Activated CD4-positive, alpha-beta T cell treated with anti-CD3 and anti-CD28 coated beads, Interleukin-2, amount 10 ng/mL, durations not matched to agents 24 days and 14 days (primary cell): ENCODE measurements at places on chromosomes 11 and 22.

DNA sequence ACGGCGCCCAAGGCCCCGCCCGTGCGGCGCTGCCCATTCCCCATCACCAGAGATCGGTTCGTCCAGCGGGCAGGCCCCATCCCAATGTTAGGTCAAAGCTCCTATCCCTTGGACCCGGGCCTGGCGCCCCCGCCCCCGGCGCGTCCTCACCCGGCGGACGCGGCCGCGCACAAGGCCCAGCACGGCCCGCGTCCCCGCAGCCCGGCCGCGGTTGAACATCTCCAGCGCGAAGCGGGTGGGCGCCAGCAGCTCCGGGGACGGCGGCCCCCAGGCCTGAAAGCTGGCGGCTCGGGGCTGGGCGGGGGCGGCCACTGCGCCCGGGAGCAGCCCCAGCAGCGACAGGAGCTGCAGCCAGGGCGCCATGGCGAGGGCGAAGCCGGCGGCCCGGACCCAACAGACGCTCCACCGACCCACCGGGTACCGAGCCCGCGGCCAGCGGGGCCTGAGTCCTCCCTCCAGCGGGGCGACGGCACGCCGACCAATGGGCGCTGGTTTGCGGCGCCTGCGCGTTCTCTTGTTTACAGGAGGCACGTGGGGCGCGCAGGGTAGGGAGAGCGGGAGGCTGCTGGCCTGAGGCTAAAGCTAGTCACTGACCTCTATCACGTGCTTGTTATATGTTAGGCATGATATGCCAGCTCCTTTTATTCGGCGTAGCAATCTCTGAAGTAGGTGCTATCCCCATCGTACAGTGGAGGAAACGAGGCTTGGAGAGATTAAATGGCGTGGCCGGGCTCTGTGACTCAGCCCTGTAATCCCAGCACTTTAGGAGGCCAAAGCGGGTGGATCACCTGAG, at the start of gene CTSF:
TSS of gene CTSF (minus strand) at position 483 of the 793 bp plus-strand sequence. CDS start at position 363, 120 bp downstream.
- peaks cover 5% of the 10 kb centered on the region for H3K4me1 ChIP-seq
- DNase-seq: peak; percentile 92
- H3K4me3 ChIP-seq: peak within 1 kb of the TSS; percentile 78
- peaks cover 30% of the 10 kb centered on the region for H3K27me3 ChIP-seq
- H3K27ac ChIP-seq: no peak within 1 kb of the TSS

GRCh38 chr22:35684270-35684700, 33.4 kb upstream of the APOL5 start:
- H3K27ac ChIP-seq: no peak overlapping the region
- no peak for DNase-seq
- peaks cover 2% of the 10 kb centered on the region for H3K36me3 ChIP-seq
- H3K4me3 ChIP-seq: no peak overlapping the region

GRCh38 chr11:108632041-108632704, 32.7 kb upstream of the DDX10 start:
- DNase-seq: no peak
- no peaks in the 10 kb centered on the region for H3K36me3 ChIP-seq
- H3K27ac ChIP-seq: no peak overlapping the region
- H3K27me3 ChIP-seq: peaks cover 30% of the 10 kb centered on the region
- no peak overlapping the region for H3K4me3 ChIP-seq

DNA sequence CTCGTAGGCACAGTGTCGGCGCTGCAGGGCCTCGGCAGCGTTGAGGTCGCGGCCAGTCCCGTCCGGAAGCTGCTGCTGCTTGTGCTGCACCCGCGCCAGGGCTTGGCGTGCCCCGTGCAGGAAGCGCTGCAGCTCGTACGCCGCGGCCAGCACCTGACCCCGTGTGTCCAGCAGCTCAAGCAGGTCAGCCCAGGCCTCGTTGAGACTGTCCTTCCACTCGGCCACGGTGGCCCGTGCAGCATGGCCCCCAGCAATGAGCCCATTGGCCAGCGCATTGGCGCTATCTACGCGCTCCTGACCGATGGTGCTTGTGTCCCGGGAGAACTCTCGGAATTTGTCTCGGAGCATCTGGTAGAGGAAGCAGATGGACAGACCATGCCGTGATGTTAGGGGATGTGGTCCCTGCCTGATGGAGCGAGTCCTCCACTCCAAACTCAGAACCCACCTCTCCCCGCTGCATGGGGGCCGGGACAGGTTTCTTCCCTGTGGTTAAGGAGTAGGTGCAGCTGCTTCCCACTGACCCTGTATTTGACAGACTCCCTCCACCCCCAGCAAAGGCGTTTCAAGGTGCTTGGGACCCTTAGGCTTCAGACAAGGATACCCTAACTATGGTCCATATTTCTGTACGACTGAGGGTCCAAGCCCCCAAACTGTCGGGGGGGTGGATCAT, 13.8 kb upstream of the RBM4B start:
- no peak overlapping the region for H3K4me3 ChIP-seq
- no peak for DNase-seq
- H3K36me3 ChIP-seq: no peaks in the 10 kb centered on the region
- no peak overlapping the region for H3K27ac ChIP-seq

DNA sequence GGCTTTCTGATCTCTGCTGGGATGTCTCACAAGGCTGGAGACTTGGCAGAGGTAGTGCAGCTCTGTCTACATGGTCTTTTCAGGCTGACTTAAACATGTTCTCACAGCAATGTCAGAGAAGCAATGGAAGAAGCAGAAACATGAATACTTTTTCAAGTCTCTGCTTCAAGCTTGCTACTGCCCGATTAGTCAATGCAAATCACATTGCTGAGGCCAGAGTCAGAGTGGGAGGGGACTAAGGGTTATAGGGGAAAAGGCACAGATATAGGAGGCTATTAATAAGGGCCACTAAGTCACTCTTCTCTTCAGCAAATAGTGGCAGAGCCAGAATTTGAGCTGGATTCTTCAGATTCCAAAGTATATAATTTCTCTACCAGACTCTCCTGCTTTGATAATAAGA, 390.5 kb downstream of the TMEM135 start:
- H3K27me3 ChIP-seq: peaks cover 2% of the 10 kb centered on the region
- no peak overlapping the region for H3K27ac ChIP-seq
- no peak overlapping the region for H3K4me3 ChIP-seq

GRCh38 chr11:3215346-3216026, 3.1 kb downstream of the MRGPRG start:
- H3K27ac ChIP-seq: no peak overlapping the region
- DNase-seq: no peak
- peaks cover 12% of the 10 kb centered on the region for H3K27me3 ChIP-seq
- H3K4me3 ChIP-seq: no peak overlapping the region
- no peaks in the 10 kb centered on the region for H3K4me1 ChIP-seq

- H3K27ac ChIP-seq: peak overlapping the region; percentile 77
- no peak overlapping the region for H3K4me3 ChIP-seq
- H3K27me3 ChIP-seq: no peaks in the 10 kb centered on the region
- H3K36me3 ChIP-seq: no peaks in the 10 kb centered on the region
- H3K4me1 ChIP-seq: peaks cover 28% of the 10 kb centered on the region
These were observed 29.9 kb upstream of the MALAT1 start for GRCh38 chr11:65468874-65469333.

DNA sequence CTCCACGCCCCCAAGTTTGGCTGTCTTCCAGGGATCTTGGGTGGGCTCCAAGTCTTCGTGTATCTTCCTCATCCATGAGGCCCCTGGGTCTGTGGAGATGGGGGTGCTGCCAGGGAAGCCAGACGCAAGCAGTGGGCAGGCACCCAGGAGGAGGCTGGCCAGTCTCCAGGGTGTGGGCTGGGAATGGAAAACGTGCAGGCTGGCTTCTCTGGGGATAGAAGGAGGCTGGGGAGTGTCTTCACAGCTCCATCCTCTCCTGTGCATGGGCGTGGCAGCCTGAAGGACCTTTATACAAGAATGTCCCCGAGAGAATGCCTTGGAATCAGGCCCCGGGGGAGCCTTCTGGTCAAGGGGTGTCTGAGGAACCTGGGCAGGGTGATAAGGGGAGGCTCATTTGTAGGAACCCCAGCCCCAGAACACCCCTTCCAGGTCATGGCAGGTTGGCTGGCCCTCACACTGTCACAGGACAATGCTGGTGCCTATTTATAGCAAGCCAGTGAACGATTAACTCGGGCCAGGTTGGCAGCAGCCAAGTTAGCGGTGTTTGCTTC, 14.0 kb downstream of the SGSM1 start:
- no peaks in the 10 kb centered on the region for H3K4me1 ChIP-seq
- H3K36me3 ChIP-seq: no peaks in the 10 kb centered on the region
- no peak overlapping the region for H3K4me3 ChIP-seq
- H3K27ac ChIP-seq: no peak overlapping the region

DNA sequence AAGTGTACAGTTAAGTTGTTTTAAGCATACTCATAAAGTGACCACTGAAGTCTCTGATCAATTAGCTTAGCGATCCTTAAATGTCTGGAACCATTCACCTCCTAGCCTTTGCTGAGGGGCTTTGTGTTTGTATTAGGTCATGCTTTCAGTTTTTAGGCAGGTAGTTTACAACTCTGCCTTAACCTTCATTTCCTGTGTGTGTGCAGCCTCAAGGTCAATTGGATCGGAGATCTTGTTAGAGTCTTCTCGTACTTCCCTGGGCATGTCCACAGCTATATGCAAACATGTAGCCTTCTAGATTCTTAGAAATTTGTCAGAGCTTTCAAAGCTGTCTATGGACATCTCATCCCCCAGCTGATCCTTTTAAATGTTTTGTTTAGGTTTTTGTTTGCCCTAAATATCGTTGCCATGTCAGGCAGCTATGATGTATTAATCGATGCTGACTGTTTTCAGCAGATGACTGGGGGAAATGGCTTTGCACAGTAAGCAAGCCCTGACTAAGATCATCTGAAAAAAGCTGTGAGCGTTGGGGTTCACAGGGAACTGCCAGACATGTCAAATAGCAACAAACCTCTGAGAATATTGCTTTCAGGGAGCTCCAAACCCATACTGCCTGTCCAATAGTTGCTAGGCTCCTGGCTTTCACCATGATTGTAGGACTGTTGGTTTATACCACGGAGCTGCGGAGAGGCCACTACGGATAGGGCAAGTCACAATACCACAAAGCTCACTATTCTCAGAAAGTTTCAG, 45.6 kb downstream of the GLYAT start:
- H3K27ac ChIP-seq: peak overlapping the region; percentile 22
- H3K4me3 ChIP-seq: peak overlapping the region; percentile 6
- peak; percentile 65 for DNase-seq
- H3K27me3 ChIP-seq: peaks cover 4% of the 10 kb centered on the region

DNA sequence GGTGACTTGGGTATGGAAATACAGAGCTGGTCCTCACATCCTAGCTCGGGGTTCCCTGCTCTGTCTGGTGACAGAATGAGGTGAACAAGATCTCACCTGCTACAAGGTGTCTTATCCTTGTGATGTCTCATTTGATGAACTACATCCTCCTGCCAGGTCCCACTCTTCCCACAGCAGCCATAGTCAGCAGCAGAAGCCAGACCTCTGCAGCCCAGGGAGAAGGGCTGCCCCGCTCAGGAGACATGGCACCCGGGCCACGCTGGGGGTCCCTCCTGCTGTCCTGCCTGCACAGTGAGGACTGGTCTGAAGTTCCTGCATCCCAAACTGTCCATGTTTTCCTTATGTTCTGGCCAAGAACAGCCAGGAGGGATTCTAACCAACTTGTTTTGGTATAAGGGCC, 414.1 kb downstream of the CTTN start:
- H3K4me1 ChIP-seq: no peaks in the 10 kb centered on the region
- no peak for DNase-seq
- H3K4me3 ChIP-seq: no peak overlapping the region

GRCh38 chr11:69521457-69521856, 40.0 kb downstream of the LINC01488 start:
- peaks cover 1% of the 10 kb centered on the region for H3K27me3 ChIP-seq
- H3K36me3 ChIP-seq: no peaks in the 10 kb centered on the region
- DNase-seq: no peak
- no peak overlapping the region for H3K27ac ChIP-seq
- no peaks in the 10 kb centered on the region for H3K4me1 ChIP-seq

DNA sequence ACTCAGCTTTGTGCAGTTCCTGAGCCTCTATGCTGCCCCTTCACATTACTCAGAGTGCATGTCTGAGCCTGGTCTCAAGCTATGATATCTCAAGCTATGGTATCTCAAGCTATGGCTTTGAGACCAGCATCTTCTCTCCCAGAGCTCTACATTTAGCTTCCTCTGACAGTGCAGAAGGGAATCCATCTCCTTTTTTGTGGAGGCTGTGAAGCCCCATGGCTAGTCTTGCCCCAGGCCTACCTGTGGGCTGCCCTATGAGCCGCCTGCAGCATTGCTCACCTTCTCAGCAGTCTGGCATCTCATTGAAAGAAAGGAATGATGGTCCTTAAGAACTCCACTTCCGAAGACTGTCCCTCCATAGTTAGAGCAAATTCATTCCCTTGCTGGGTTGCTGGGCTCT, 12.6 kb downstream of the PGAP2 start:
- no peaks in the 10 kb centered on the region for H3K27me3 ChIP-seq
- H3K27ac ChIP-seq: no peak overlapping the region
- no peak for DNase-seq
- H3K4me1 ChIP-seq: peaks cover 18% of the 10 kb centered on the region
- H3K36me3 ChIP-seq: peaks cover 23% of the 10 kb centered on the region

DNA sequence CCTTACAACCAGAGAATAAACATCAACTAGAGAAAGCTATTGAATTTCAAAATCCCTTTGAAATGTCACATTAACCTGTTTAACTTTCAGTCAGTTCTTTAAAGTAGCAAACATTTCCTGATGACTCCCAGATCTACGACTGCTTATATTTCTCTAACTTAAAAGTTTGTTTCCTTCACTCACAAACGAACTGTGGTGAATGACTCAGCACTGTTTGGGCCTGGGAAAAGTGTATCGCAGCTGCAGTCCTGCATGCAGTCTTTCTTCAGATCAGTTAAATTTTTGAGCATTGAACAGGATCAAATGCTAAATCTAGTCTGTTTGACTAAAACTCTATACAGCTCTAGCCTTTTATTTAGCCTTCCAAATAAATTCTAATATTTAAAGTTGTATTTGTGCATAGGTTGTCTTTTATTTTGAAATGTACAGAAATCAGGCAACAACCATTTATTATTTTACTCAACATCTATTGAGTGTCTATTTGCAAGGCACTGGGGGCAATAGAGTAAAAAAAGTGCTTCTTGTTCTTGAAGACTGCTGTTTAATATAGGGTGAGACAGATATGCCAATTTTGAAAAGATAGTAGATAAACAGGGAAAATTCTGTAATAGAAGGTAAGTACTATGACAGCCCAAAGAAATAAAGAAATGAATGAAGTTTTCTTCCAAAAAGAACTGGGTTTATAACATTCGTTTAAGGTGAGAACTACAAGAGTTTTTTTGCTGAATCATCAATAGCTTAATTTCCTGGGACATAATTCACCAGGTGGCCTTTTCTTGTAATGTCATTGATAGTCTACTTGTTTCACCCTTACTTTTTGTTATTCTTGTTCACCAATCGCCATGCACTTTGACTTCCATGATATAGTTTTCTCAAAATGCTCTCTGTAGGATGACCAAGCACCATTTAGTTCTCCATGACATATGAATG, 235.4 kb downstream of the METTL15 start:
- H3K4me3 ChIP-seq: no peak overlapping the region
- no peaks in the 10 kb centered on the region for H3K4me1 ChIP-seq
- DNase-seq: no peak

- H3K36me3 ChIP-seq: no peaks in the 10 kb centered on the region
- no peaks in the 10 kb centered on the region for H3K27me3 ChIP-seq
- H3K4me1 ChIP-seq: peaks cover 40% of the 10 kb centered on the region
- DNase-seq: peak; percentile 69
These were observed 169.6 kb downstream of the CRYBB2 start for GRCh38 chr22:25388866-25389540.

GRCh38 chr11:58490827-58491226, 17.1 kb downstream of the OR5B21 start:
- H3K4me1 ChIP-seq: no peaks in the 10 kb centered on the region
- H3K36me3 ChIP-seq: no peaks in the 10 kb centered on the region
- DNase-seq: no peak
- H3K27ac ChIP-seq: no peak overlapping the region
- no peaks in the 10 kb centered on the region for H3K27me3 ChIP-seq
- H3K4me3 ChIP-seq: no peak overlapping the region

GRCh38 chr11:14908214-14908880, 16.3 kb upstream of the CYP2R1 start:
- H3K27ac ChIP-seq: peak overlapping the region; percentile 11
- peaks cover 45% of the 10 kb centered on the region for H3K4me1 ChIP-seq
- DNase-seq: peak; percentile 81
- peaks cover 1% of the 10 kb centered on the region for H3K36me3 ChIP-seq
